ENCODE measurements at places on chromosomes 1 and 21. TPM values are rescaled to one million over a fixed set of nuclear protein-coding genes. Genes with fewer than 3 reads are reported as not detected.

Gene EPHA8
- total RNA-seq: 4.8 TPM

Gene TBX19
- total RNA-seq: 2.7 TPM

Gene CCT8
- total RNA-seq: 325 TPM

Gene FAM177B
- not detected for total RNA-seq

Gene SPATC1L
- 35.5 TPM for total RNA-seq

Gene GPR37L1
- total RNA-seq: not detected

Data from H7 (cell line).